ENCODE measurements at places on chromosomes 3 and 15. TPM values are rescaled to one million over a fixed set of nuclear protein-coding genes. Genes with fewer than 3 reads are reported as not detected.

GRCh38 chr15:81286621-81287121 lies 37.3 kb downstream of the STARD5 start:
- DNase-seq, result no peak

DNA sequence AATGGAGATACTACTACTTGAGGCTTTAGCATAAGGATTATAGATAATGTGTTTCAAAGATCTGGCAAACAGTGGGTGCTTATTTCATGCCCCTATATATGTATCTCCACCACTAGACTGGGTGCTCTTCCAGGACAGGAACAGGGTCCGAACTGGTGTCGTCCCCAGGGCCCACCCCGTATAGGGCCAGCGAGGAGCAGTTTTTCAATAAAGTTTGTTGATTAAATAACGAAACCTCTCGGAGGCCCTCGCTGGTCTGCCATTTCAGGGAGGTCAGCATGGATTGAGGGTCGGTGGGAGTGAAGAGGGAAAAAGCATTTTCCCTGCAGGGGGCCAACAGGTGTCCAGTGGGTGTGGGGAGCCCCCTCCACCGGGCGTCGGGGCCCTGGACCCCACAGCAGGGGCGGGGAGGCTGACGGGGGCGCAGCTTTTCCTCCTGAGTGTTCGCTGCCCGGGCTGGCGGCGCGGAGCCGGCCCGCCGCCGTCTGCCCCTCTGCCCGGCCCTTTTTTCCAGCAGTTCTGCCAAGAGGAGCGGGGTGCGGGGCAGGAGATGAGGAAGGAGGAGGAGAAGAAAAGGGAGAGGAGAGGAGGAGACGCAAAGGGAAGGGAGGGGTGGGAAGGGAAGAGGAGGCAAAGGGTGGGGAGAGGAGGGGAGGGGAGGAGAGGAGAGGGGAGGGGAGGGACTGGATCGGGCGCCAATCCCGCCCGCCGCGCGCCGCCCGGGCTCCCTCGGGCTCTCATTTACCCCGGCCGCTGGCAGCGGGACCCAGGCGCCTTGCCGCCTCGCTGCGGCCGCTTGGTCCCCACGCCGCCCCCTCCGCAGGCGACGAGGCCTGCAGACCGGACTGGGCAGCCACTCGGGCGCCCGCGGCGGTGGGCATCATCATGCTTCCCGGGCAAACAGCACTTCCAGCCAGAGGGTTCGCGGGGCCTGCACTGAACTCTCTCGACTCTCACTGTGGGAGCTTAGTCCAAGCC lies 66.3 kb downstream of the ISG20 start:
- DNase-seq, result no peak

GRCh38 chr15:83504365-83504764 lies 57.2 kb downstream of the SH3GL3 start:
- no peak for DNase-seq

Gene ROBO2
- 1.7 TPM for total RNA-seq

Gene EIF2A
- 115 TPM for total RNA-seq

Gene AADAC
- total RNA-seq, result 0.47 TPM
